B cell (primary cell): ENCODE measurements at places on chromosomes 2 and 18. TPM values are rescaled to one million over a fixed set of nuclear protein-coding genes. Genes with fewer than 3 reads are reported as not detected.

The CHRNA1 gene
- polyA plus RNA-seq = 0.07 and 0.22 TPM in 2 replicates

The DCC gene
- not detected in 2 replicates for polyA plus RNA-seq

The NETO1 gene
- polyA plus RNA-seq = 3.6 and 8.4 TPM in 2 replicates

The TBR1 gene
- not detected in 2 replicates for polyA plus RNA-seq

The FEV gene
- polyA plus RNA-seq = not detected in 2 replicates

The CPO gene
- polyA plus RNA-seq = 0.10 TPM in 1 of 2 replicates, not detected in the other

The PAX8 gene
- polyA plus RNA-seq = 0.45 TPM in 2 replicates

The TMEM18 gene
- polyA plus RNA-seq = 14.4 and 24.4 TPM in 2 replicates

The TMSB10 gene
- polyA plus RNA-seq = 4,601 and 5,410 TPM in 2 replicates

DNA sequence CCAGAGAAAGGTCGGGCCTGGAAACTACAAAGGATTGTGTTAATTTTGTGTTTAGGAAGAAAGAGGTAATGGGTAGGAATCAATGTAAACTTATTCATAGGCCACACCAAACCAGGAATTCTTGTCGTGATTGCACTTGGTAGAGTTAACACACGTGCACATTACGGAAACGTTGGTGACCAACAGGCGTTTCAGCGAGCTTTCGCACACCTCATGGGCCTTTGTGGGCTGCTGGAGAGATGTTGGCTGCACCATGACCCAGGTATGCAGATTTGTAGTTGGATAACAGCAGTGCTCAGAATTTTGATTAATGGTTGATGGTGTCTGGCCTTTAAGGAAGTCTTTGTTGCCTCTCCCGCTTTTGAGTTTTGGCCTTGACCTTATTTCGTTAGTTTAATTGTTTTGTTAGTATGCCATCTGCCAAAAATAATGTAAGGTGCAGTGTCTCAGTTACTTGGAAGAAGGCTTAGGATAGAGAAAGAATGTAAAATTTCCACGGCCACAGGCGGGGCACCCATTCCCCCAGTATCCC, 1.9 kb downstream of the ZNF236 start:
- H3K27ac ChIP-seq = peak overlapping the region; percentile 38
- peak; percentile 28 for DNase-seq
- H3K4me1 ChIP-seq = peaks cover 46% of the 10 kb centered on the region
- no peaks in the 10 kb centered on the region for H3K27me3 ChIP-seq
- no peak overlapping the region for H3K4me3 ChIP-seq
- H3K36me3 ChIP-seq = no peaks in the 10 kb centered on the region

DNA sequence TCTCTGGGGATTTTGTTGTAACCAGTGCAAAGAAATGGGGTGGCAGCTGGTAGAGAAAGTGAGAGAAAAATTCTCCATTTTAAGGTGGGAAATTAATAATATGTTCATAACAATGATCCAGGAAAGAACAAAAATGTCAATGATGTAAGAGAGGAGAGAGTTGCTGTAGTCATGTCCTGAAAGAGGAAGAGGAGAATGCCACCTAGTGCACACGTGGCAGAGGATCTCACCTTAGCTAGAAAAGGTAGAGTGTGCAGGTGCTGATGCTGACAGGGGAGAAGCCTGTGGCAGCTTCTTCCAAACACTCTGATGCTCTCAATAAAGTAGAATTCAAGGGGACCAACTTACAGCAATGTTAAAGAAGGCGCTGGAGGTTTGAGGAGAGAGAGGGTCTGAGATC, 282.9 kb upstream of the PKDCC start:
- DNase-seq = no peak
- no peaks in the 10 kb centered on the region for H3K4me1 ChIP-seq
- no peak overlapping the region for H3K27ac ChIP-seq
- no peaks in the 10 kb centered on the region for H3K36me3 ChIP-seq
- H3K4me3 ChIP-seq = no peak overlapping the region
- no peaks in the 10 kb centered on the region for H3K27me3 ChIP-seq

DNA sequence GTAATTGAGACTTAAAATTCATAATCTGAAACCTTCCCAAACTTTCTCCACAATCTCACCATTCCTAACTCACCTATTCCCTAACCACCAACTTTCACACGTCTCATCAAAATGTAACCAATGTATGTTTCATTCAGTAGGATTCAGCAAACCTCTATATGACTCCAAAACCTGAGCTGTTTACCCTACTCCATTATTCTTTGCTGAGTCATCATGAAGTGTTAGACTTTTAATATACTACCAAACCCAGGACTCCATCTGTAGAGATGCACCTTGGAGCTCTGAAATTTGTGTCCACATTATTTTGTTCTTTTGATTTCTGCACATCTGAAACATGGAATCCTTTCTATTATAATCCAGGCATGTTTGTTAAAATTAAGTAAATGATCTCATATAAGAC, 727.0 kb upstream of the PIK3C3 start:
- no peaks in the 10 kb centered on the region for H3K4me1 ChIP-seq
- no peak overlapping the region for H3K4me3 ChIP-seq
- no peaks in the 10 kb centered on the region for H3K27me3 ChIP-seq
- no peak overlapping the region for H3K27ac ChIP-seq
- no peaks in the 10 kb centered on the region for H3K36me3 ChIP-seq
- no peak for DNase-seq

- no peak overlapping the region for H3K27ac ChIP-seq
- H3K27me3 ChIP-seq = no peaks in the 10 kb centered on the region
- H3K4me1 ChIP-seq = no peaks in the 10 kb centered on the region
Observed at GRCh38 chr2:173202570-173202969, 126.9 kb downstream of the MAP3K20 start.

- no peaks in the 10 kb centered on the region for H3K27me3 ChIP-seq
- no peak for DNase-seq
- H3K36me3 ChIP-seq = no peaks in the 10 kb centered on the region
- no peak overlapping the region for H3K4me3 ChIP-seq
- peaks cover 6% of the 10 kb centered on the region for H3K4me1 ChIP-seq
Observed at GRCh38 chr18:10563886-10564285, 38.1 kb downstream of the NAPG start.

DNA sequence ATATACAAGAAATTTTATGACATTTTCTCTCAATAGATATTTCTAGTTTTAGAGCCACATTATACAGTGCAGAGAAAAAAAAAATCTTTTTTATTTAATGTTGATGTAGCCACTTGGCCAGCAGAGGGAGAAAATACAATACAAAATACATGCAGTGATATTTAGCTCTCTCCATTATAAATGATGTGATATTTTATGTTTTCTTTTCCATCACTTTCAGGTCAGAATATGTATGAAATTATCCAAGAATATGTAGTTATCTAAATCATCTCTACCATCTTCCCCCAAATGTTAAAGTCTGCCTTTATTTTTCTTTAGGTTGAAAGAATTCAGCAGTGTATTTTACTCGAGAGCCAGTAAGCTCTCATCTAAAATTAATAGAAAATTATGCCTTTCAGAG, 533.6 kb upstream of the FSHR start:
- H3K36me3 ChIP-seq = no peaks in the 10 kb centered on the region
- no peak overlapping the region for H3K4me3 ChIP-seq
- H3K27ac ChIP-seq = no peak overlapping the region
- H3K4me1 ChIP-seq = no peaks in the 10 kb centered on the region
- no peak for DNase-seq

- H3K36me3 ChIP-seq = no peaks in the 10 kb centered on the region
- H3K27me3 ChIP-seq = no peaks in the 10 kb centered on the region
- no peak overlapping the region for H3K4me3 ChIP-seq
- no peak for DNase-seq
- no peaks in the 10 kb centered on the region for H3K4me1 ChIP-seq
- H3K27ac ChIP-seq = no peak overlapping the region
Observed at GRCh38 chr2:191936882-191937405, 90.1 kb upstream of the CAVIN2 start.

DNA sequence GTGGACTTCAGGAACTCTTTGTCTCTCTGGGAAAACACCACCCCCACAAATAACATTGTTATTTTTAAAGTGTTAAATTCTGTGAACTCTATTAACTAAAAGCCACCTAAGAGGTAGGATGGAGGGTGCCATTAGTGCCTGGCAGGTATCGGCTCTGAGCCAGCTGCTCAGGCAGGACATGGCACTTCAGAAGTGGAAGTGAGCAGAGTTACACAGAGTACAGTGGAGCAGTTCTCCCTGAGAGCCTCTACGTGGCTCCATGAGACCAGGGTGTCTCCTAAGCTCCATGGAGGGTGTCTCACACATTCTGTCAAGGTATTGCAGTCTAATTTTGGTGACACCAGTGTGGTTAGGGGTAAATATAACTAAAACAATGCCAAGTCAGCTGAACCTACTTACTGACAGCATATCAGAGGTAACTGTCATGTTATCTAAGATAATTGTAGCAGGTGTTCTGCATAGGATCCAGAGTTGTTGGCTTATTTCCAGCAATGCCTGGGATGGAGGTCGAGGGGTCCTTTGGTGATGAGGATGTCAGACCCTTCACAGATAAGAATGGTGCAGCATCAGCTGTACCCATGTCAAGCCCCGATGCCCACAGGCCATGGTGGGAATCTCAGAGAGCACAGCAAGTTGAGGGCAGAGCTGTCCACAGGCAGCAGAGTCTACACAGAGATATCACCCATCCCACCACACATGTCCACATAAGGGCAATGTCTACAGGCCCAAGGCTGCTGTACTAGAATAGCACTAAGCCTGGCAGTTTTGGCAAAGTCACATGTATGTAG, 8.6 kb upstream of the MALL start:
- H3K27ac ChIP-seq = no peak overlapping the region
- H3K4me3 ChIP-seq = no peak overlapping the region
- no peaks in the 10 kb centered on the region for H3K36me3 ChIP-seq
- no peaks in the 10 kb centered on the region for H3K4me1 ChIP-seq

DNA sequence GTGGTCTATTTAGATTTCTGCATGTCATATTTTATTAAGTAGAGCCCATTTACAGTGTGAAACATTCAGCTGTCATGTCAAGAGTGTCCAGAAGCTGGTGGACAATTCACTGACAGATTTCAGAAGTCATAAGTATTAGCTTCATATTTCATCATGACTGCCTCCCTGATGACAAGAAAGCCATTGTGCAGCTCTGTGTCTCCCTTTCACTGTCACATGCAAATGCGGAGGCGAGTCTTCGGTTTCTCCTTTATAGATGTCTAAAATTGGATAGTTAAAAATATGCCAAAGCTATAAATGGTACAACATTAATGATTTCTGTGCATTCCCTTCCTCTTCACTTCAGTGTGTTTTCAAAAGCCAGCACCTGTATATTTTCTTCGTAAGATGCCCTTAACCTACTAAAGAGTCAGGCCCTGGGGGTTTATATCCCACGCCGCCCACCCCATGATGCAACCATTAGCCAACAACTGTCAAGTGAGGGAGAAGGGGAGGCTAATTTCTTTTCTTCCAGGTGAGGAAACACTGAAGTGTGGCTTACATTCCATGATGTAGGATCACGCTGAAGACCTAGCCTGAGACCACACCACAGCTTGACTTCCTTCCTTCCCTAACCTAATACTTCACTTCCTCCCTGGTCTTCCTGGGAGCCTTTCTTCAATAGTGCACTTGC, 99.6 kb upstream of the DDX18 start:
- no peaks in the 10 kb centered on the region for H3K36me3 ChIP-seq
- H3K4me3 ChIP-seq = no peak overlapping the region
- H3K27ac ChIP-seq = no peak overlapping the region
- H3K27me3 ChIP-seq = no peaks in the 10 kb centered on the region
- H3K4me1 ChIP-seq = no peaks in the 10 kb centered on the region

GRCh38 chr2:26903676-26904075, 55.7 kb downstream of the DPYSL5 start:
- DNase-seq = no peak
- no peaks in the 10 kb centered on the region for H3K36me3 ChIP-seq
- H3K27me3 ChIP-seq = peaks cover 3% of the 10 kb centered on the region
- H3K4me3 ChIP-seq = no peak overlapping the region
- no peaks in the 10 kb centered on the region for H3K4me1 ChIP-seq

GRCh38 chr2:45274250-45274926, 265.1 kb upstream of the SIX2 start:
- H3K27ac ChIP-seq = no peak overlapping the region
- DNase-seq = no peak
- no peaks in the 10 kb centered on the region for H3K4me1 ChIP-seq
- H3K4me3 ChIP-seq = no peak overlapping the region
- no peaks in the 10 kb centered on the region for H3K36me3 ChIP-seq

DNA sequence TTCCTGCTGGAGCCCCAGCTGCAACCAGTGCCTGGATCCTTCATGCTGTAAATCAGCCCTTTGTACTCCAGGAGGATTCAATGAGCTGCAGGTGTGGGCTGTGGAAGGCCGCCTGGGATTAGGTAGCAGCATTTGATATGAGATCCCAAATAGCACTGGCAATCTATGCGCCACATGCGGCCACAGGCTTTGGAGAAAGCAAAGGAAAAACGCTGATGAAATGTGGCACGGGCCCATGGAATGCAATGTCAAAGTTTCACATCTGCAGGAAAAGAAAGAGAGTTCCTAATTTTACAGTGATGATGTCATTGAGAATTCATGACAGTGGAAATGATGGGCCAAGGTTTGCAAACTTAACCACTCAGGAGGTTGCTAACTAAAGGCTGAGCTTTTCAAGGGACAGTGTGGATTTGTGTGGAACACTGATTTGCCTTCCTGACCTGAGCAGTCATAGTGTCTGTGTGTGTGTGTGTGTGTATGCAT, 216.4 kb upstream of the OSR1 start:
- no peaks in the 10 kb centered on the region for H3K4me1 ChIP-seq
- no peaks in the 10 kb centered on the region for H3K27me3 ChIP-seq
- no peak for DNase-seq
- no peaks in the 10 kb centered on the region for H3K36me3 ChIP-seq
- H3K27ac ChIP-seq = no peak overlapping the region

- H3K27me3 ChIP-seq = no peaks in the 10 kb centered on the region
- no peaks in the 10 kb centered on the region for H3K36me3 ChIP-seq
- H3K4me1 ChIP-seq = peaks cover 22% of the 10 kb centered on the region
- H3K27ac ChIP-seq = no peak overlapping the region
- no peak overlapping the region for H3K4me3 ChIP-seq
Observed at GRCh38 chr2:28356095-28356911, 36.4 kb upstream of the FOSL2 start.

- no peak overlapping the region for H3K27ac ChIP-seq
- no peak overlapping the region for H3K4me3 ChIP-seq
- DNase-seq = no peak
- no peaks in the 10 kb centered on the region for H3K27me3 ChIP-seq
- H3K36me3 ChIP-seq = no peaks in the 10 kb centered on the region
- H3K4me1 ChIP-seq = no peaks in the 10 kb centered on the region
Observed at GRCh38 chr2:17429130-17429529, 89.1 kb downstream of the RAD51AP2 start.

- H3K4me1 ChIP-seq = no peaks in the 10 kb centered on the region
- no peak overlapping the region for H3K27ac ChIP-seq
- H3K4me3 ChIP-seq = no peak overlapping the region
- H3K27me3 ChIP-seq = no peaks in the 10 kb centered on the region
Observed at GRCh38 chr2:212421556-212422334, 116.9 kb downstream of the ERBB4 start.

GRCh38 chr2:233638836-233639235, 2.6 kb downstream of the UGT1A10 start:
- no peaks in the 10 kb centered on the region for H3K36me3 ChIP-seq
- no peak for DNase-seq

DNA sequence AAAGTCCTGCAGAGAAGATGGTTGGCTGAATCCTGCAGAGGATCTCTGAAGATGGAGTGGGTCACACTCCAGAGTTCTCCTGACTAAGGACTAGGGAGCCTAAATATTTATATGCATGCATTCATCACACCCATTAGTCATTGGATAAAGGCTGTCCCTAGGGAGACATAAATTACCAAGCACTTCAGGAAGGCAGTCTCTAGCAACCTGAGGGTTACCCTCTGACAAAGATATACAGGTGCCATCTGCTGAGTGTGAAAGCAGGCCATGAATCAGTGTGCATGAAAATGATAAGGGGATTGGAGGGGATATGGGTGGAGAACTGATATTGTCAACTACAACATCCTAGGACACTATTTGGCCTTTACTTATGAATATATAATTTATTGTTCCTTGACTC, 294.8 kb upstream of the DDX18 start:
- H3K36me3 ChIP-seq = no peaks in the 10 kb centered on the region
- no peak overlapping the region for H3K27ac ChIP-seq
- H3K4me3 ChIP-seq = no peak overlapping the region
- no peak for DNase-seq
